ENCODE measurements at places on chromosomes 12 and 14. TPM values are rescaled to one million over a fixed set of nuclear protein-coding genes. Genes with fewer than 3 reads are reported as not detected.

CEP128 gene
- total RNA-seq, result 11.2 TPM

ZDHHC22 gene
- total RNA-seq, result not detected

DNA sequence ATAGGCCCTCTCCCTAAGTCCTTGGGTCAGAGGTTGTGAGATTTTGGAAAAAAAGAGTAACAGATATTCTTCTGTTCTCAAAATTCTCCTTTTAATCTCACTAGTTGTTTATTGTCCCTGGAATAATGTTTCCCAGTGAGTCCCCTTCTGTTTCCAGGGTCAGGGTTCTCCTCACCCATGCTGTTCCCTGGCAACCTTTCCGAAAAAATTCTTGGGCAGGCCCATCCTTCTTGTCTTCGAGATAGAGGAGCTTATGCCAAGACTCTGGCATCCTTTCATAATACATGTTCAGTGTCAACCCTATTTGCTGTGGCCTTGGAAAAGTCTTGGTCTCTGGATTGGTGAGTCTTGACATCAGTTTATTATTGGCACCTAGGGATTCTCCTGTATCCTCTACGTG is 212.4 kb upstream of the FAR2 start:
- DNase-seq, result no peak

DNA sequence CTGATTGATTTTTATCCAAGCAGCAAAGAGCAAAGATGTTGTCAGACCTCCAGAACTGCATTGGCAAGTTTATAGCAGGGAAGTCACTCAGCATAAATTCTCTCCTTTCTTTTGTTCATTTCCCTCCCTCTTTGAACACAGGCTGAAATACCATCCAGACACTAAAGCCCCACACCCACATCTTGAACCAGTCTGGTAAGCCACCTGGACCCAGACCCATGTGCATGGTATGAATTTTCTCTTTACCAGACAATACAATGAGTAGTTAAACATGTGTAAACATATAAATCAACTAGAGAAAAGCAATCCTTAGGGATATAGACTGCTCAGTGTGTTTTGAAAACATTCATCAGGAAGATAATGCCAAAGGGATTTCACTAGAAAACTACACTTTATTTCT is 488.3 kb upstream of the FLRT2 start:
- DNase-seq, result no peak

KCNA5 gene
- 3.1 TPM for total RNA-seq

DNA sequence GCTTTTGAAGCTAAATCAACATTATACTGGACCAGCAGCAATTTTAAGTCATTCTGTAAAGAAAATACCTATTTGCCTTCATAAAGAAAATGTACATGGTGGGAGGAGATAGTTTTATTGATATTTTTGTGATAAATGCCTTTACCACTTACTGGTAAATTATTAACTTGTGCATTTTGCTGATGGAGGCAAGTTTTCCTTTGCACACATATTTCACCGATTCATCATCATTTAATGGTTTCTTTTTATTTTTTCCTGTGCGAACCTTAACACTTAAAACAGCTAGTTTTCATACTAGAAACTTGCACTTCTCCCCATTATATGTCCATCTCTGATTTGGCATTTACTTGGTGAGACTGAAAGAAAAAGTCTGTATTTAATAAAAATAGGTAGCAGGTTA is 239.3 kb downstream of the TRHDE start:
- DNase-seq, result no peak
